ENCODE measurements at places on chromosomes 2 and 18.

DNA sequence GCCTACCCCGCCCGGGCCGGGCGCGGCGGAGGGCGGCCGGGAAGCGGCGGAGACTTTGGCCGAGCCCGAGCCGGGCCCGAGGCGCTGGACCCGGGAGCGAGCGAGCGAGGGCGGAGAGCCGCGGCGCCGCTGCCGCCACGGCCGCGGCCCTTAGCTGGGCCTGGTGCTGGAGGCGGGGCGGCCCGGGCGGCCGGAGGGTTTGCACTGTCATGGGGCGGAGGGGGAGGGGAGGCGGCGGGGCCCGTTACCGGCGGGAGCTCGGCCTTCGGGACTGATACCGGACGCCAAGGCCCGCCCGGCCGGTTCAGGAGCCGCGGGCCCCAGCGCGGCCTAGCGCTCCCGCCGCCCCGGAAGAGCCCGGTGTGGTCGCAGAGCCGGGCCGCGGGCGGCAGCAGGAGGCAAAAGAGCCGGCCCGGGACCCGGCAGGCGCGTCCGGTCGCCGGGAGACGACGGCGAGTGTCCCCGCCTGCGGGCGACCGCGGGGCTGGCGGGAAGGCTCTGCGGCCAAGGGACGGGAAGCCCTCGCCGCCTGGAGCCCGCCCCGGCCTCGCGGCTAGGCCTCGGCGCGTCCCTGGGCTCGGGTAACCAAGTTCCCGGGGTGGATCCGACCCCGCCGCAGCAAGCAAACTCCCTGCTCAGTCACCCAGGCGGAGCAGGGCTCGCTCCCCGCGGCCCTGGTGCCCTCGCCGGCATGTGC is 697 bp downstream of the KCMF1 start:
- DNase-seq: peak; percentile 84

GRCh38 chr2:194718881-194719280 is 938.1 kb upstream of the SLC39A10 start:
- DNase-seq: no peak

DNA sequence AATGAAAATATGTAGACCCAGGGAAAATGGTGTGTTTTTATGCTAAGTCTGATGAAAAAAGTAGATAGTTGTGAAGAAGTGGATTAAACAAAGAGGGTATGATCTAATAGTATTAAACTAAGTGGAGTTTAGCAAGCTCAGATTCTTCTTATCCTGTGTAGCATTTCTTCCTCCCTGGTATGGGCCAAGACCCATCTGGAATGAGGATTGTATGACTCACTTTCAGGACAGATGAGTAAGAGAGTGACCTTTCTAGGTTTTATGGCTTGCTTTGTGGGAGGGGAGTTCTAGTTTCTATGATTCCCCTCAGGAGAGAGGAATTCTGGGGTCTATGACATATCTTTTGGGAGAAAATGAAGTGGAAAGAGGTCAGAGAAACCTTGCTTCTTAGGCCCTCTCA is 550.1 kb downstream of the SPAG16 start:
- no peak for DNase-seq

DNA sequence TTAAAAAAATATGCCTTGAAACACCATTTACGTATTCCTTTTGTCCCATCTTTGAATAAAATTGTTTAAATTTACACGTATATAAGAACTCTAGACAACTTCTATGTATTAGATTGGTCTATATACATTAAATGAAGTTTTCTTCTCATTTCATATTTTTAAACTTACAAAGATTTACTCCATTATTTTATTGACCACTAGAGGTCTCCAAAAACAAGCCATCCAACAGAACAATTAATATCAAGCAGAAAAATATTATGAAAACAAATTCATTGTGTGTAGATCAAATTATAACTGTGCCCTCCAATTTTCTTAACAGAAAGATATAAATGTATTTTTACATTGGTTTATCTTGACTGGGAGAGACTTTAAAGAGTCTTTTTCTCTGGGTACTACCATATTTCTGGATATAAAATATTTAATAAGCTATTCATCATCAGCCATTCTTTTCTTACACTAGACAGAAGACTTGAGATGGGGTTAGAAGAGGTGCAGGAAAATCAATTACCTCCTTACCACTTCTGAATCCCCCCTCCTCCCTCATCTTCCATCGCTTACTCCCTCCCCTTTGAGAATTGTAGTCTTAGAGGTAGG is 66.5 kb downstream of the DPP4 start:
- DNase-seq: no peak

Measured in activated naive CD8-positive, alpha-beta T cell treated with anti-CD3 and anti-CD28 coated beads, Interleukin-2, amount 10 ng/mL, durations not matched to agents 7 days and 5 days (primary cell).